Fibroblast of pulmonary artery (primary cell): ENCODE measurements at places on chromosomes 16 and 17.

GRCh38 chr17:71315568-71315967 lies 805.3 kb upstream of the SOX9 start:
- DNase-seq, result no peak

DNA sequence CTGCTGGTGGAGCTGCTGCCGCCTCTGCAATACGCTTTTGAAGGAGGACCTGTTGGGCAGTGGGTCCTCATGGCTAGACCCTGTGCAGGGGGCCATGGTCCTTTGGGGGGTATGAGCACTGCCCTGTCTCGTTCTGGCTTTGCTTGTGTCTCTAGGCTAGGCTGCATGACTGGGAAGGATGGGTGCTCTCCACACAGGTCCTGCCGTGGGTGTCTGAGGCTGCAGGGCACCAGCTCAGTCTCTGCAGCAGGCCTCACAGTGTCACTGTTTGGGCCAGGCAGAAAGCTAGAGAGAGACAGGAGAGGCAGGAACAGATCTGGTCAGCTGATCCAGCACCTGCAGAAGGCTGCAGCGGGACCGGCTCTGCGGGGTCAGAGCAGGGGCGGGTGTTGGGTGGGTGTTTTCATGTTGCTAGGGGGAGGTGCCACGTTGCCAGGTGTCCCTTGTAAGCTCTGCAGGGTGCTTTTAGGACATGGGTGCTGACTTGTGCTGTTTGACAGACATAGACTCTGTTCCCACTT lies 111.4 kb downstream of the SNX29 start:
- DNase-seq, result no peak

DNA sequence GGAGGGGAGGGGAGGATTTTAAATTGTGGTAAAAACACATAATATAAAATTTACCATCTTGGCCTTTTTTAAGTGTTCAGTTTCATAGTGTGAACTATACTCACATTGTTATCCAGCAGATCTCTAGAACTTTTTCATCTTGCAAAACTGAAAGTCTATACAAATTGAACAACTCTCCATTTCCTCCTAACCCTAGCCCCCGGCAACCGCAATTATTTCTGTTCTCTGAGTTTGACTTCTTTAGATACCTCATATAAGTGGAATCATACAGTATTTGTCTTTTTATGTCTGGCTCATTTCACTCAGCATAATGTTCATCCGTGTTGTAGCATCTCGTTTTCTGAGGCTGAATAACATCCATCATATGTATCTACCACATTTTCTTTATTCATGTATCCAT lies 30.0 kb upstream of the MRTFB start:
- no peak for DNase-seq

- DNase-seq, result peak; percentile 10
Observed at GRCh38 chr16:78705694-78706093, 606.2 kb downstream of the WWOX start.

- DNase-seq, result no peak
Observed at GRCh38 chr17:32258383-32259140, 7.1 kb upstream of the RHBDL3 start.

GRCh38 chr17:72719578-72720493 lies 372.7 kb downstream of the SLC39A11 start:
- DNase-seq, result peak; percentile 51

DNA sequence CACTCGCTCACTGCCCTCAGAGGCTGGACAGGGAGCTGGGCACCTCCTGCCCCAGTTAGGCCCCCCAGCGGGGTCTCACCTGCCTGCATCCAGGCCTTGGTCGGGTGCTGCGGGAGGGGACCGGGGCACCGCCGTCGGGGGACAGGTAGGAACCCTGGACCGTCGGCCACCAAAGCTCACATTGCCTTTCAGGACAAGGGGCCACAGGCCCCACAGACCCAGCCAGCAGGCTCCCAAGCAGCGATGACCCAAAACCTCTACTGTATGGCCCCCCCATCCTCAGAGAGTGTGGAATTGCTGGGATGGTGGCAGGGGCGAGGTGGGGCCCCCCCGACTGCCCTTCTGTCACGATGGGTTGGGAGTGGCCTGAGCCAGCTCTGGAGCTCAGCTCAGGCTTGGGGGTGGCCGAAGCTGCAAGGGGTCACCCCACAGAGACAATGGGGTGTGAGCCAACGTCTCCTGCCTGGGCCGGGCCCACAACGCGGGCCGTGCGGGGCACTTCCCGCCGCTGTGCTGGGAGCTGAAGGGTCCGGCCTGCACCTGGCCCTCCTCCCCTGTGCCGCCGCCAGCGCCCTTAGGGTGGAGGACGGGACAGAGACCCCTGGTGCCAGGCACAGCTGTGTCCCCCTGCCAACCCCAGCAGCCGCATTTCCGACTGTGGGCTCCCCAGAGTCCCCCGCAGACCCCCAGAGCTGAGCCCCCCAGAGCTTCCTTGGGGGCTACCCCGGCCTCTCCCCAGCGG lies 498 bp downstream of the IGFALS start:
- no peak for DNase-seq

DNA sequence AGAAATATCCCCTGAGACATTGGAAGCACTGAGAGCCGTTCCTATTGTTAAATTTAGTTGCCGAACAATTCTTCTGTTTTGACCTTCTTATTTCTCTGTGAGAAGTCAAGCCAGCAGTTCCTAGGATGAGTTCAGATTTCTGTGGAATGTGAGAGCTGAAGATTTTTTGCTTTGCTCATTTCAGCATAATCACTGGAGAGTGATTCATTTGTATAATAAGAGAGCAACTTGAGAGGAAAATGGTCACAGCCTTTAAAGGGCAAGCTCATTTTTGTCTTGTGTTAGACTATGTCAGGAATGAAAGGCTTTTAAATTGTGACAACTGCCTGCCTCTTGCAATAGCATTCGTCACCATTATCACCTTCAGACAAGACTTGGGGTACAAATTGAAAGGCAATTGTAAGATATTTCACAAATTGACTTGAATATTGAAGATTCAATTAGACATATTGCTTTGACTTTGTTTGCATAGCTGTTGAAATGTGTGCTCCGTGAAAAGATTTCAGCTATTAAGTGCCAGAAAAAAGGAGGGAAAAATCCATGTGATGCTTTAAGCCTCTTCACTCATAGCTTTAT lies 900.0 kb upstream of the GOT2 start:
- peak; percentile 39 for DNase-seq
